H1 (cell line): ENCODE measurements at places on chromosomes 7 and 10. TPM values are rescaled to one million over a fixed set of nuclear protein-coding genes. Genes with fewer than 3 reads are reported as not detected.

DNA sequence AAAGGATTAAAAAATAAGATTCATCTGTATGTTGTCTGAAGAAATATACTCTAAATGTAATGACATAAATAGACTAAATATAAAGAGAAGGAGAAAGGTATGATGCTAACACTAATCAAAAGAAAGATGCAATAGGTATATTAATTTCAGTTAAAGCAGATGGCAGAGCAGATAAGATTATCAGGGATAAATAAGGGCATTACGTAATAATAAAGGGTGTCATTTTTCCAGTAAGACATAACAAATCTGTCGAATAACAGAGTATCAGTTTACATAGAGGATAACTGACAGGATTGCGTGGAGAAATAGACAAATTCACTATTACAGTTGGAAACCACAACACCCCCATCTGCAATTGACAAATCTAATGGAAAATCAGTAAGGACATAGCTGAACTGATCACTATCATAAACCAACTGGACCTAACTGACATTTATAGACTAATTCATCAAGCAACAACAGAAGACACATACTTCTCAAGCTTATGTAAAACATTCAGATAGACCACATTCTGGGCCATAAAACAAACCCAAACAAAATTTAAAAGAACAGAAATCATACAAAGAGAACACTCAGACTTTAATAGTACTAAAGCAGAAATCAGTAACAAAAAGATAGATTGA is 384.1 kb upstream of the COBL start:
- no peak for DNase-seq

- no peak for DNase-seq
Observed at GRCh38 chr10:45437587-45438465, 63.8 kb downstream of the ALOX5 start.

DNA sequence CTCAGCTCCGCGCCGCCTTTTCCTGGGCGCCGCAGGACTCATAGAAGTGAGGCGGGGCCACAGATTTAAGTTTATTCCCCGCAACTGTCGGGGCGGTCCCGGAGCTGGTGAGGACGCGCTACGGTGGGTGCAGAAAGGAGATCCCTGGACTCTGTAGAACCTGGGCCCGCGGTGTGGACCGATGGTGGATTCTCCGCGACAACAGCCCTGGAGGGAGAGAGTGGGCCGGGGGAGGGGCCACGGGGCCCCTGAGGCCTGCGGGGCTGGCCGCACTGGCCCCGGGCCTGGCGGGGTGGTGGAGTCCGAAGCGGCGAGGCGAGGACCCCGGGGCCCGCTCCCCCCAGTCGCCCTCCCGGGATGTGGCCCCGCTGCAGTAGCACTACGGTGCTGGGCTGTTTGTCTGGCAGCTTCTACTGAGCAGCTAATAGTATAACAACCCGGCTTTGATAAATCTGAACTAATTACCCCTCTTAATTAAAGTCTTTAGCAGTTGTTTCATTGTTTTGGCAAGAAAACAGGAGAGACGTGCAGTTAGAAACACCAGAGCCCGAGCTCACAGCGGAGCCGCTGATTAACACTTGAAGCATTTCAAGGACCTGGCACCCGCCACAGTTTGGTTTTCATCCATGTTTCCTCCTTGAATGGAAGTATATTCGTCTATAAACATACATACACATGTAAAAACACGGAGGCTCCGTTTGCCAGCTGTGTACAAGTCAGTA is 4.2 kb downstream of the FEZF1 start:
- no peak for DNase-seq

- no peak for DNase-seq
Observed at GRCh38 chr7:18268571-18268970, 227.0 kb upstream of the HDAC9 start.

DNA sequence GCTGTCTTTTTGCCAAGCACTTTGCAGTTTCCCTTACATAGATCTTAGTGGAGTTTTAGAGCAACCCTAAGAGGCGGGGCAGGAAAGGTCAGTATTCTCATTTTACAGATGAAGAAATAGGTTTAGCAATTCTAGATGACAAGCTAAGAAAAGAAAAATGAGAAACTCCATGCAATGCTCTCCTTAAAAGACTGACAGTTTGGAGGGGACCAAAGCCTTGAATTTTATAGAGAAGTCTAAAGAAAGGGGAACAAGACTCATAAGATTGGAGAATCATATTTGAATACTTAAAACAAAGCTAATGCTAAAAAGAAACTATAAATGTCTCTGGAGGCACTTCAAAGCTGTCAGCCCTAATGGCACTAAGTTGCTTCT is 19.6 kb downstream of the CEP55 start:
- no peak for DNase-seq

- peak; percentile 76 for DNase-seq
Observed at GRCh38 chr7:107660381-107661080, at the start of gene SLC26A4. TSS of gene SLC26A4 (plus strand) at chr7:107660828. CDS start at chr7:107661642, 814 bp downstream.

DNA sequence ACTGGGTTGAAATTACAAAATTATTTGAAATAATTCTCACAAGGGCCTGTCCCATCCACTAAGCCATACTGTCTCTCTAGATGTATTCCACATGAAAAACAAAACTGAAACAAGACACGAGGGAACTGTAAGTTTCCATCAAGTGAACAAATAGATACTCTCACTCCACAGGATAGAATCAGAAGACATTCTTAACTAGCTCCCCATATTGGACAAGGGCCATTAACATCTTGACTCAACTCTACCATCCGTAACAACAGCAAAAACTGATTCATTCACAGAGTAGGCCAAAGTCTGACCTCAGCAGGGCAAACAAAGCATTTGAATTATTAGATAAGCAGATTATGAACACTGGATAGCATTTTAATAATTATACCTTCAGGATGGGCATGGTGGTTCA is 29.1 kb downstream of the UBE2H start:
- no peak for DNase-seq

- no peak for DNase-seq
Observed at GRCh38 chr10:69681436-69681835, 51.4 kb downstream of the FAM241B start.

- DNase-seq = no peak
Observed at GRCh38 chr10:130757271-130757670, 554.2 kb downstream of the TCERG1L start.

- DNase-seq = no peak
Observed at GRCh38 chr7:158378978-158379377, 208.6 kb downstream of the PTPRN2 start.

DNA sequence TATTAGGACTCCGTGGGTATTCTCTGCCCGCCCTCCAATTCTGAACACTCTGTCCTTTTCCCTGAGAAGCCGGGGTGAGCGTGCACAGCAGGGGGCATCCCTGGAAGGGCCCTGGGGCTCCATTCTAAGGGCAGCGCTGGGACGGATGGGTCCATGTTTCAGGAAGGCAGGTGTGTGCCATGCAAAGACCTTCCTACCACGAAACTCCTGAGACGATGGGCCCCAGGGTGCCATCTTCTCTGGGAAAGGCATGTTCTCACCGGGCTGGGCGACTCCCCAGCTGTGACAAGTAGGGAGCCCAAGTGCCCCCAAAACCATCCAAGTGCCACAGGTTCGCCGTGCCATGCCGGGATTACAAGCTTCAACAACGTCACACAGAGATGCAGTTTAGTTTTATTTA is 256.7 kb downstream of the DNAJB6 start:
- DNase-seq = no peak

DNA sequence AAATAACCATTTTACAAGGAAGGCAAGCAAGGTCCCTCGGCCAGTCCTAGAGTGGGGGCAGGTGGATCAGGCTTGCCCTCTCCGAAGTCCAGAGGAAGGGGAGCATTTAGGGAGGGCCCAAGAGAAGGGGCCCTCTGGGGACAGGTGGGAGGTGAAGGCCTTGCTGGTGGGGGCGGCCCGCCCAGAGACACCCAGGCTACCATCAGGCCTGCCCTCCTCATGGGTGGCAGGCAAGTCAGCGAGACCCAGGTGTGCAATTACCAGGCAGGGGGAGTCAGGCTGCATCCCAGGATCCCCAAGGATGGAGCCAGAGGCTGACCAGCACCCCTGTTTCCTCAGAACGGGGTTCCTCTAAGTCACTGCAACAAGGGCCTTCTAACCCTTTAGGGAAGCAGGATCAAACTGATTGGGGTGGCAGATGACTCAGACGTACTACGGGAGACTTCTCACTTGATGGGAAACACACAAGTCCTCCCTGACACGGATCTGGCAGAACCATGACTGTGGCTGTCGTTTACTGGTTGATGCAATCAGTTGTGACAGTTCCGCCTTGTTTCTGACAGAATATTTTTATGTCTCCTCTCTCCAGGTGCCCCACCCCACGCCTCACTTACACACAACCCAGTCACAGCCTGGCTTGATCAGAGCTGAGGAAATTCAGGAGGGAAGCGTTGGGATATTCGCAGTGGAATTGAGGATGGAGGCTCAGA is 8.2 kb downstream of the LOXL4 start:
- DNase-seq = no peak

DNA sequence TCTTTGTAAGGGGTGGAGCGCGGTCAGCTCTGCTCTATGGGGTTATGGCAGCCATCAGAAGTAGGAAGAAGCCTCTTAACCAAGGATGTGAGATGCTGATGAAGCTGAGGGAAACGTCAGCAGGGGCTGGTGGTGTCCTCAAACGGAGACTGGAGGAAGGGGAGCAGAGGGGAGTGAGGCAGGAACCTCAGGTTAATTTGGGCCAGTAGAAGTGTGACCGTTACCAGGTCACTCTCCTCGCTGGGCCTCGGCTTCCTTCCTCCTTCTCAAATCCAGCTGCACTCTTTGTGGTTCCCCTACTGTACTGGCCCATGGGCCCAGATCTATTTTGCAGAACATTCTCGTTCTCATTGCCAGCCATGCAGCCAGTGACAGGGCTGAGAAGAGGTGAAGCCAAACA is 169.5 kb downstream of the TMEM178B start:
- DNase-seq = no peak

- no peak for DNase-seq
Observed at GRCh38 chr10:110005719-110006118, 2.1 kb upstream of the ADD3 start.

- no peak for DNase-seq
Observed at GRCh38 chr7:154852205-154852604, 150.7 kb downstream of the PAXIP1 start.

DNA sequence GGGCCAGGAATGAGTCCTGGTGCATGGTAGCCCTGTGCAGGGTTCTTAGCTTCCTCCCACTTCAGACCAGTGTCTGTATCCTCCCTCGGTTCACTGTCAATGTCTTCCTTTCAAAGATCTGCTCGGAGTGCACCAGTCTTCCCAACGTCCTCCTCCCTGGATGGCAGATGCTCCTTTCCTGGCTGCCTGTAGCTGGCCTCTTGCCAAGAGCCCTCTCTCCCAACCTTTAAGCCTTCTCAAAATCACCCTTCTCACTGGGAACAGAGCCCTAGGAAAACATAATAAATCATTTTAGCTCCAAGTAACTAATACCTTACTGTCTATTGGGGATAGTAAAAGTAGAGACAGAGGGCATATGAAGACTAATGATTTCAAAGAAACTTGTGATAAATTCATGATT is 490.6 kb downstream of the CCSER2 start:
- no peak for DNase-seq

DNA sequence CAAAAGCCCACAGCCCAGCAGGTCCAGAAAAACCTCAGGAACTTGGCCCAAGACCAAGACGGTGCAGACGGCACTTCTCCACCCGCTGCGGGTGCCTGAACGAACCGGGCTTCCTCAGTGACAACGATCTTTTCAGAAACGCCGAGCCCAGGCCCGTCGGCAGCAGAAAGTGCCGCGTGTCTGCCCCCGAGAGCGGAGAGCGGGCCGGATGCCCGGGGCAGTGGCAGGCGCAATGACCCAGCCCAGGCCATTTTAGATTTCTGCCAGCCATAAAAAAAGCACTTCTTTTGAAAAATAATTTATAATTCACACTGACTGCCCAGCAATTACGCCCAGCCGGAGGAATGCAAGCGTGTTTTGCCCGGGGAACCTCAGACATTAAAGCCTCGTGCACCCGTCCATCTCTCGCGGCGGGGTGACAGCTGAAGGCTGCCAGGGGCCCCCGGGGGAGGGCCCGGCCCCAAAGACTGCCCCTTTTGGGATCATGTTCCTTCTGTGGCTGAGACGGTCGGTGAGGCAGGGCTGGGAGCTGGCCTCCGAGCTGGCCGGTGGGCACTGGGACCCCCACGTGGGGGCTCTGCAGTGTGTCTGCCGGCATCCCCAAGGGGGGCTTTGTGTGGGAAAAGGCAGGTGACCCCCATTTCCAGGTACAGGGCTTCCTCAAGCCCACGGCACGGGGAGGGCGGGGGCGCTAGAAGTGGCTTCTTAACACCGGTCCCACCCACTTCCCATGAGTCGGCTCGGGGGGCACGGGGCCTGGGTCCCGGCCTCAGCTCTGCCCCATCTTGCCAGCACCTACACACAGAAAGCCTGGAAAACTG is 71.3 kb upstream of the PDGFA start:
- no peak for DNase-seq

DNA sequence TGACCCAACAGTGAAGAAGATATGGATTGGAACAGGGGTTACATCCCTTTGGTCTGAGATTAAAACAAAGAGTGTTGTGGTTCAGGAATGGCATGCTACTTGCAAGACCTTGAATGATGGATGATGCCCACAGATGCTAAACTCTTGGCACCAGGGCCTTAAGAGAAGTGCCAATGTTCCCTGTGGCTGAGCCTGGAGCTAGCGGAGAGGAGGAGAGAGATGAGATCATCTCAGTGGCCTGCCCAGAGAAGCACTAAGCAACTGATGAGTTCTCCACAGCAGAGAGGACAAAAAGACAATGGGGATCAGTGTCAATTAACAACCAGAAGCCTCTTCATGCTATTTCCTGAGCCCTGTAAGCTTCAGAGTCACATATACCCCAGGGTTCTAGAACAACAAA is 97.8 kb downstream of the ELAPOR2 start:
- DNase-seq = no peak

- DNase-seq = no peak
Observed at GRCh38 chr7:19011212-19011611, 106.2 kb downstream of the TWIST1 start.

DNA sequence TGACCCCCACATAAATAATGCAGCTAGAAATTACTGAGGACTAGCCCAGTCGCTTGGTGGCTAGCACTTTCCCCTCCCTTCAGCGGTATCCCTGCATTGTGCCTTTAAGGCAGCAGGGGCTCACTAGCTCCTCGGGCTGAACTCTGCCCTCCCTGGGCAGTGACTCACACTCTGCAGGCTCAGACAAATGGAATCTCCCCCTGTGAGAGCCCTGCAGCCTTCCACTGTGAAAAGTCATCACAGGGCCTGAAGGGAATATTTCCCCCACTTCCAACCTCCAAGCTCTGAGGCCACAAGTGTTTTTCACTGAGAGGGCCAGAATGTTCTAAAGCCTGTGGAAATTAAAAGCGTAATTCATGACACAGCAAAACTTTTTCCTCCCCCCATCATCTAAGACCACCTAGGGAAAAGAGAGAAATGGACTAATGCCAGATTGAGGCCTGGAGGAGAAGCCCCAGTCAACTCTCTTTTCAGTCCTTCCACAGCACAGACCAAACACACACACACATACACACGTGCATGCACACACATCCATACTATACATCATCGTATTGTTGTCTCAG is 93.6 kb upstream of the COL1A2 start:
- peak; percentile 57 for DNase-seq

SH2D4B gene
- total RNA-seq = 0.10 and 0.13 TPM in 2 replicates

PTPRZ1 gene
- total RNA-seq = 123 and 135 TPM in 2 replicates

SPDYE1 gene
- total RNA-seq = not detected in 2 replicates

OPTN gene
- 17.7 and 20.1 TPM in 2 replicates for total RNA-seq

PPP1R17 gene
- 2.5 and 3.8 TPM in 2 replicates for total RNA-seq

ATG9B gene
- 2.3 and 2.6 TPM in 2 replicates for total RNA-seq

MBLAC1 gene
- 1.7 TPM in 2 replicates for total RNA-seq

AKR1C4 gene
- total RNA-seq = not detected in 2 replicates
